ENCODE measurements at places on chromosomes 7 and 10.

GRCh38 chr10:786633-787474 is 97.4 kb upstream of the DIP2C start:
- ATAC-seq: no peak

DNA sequence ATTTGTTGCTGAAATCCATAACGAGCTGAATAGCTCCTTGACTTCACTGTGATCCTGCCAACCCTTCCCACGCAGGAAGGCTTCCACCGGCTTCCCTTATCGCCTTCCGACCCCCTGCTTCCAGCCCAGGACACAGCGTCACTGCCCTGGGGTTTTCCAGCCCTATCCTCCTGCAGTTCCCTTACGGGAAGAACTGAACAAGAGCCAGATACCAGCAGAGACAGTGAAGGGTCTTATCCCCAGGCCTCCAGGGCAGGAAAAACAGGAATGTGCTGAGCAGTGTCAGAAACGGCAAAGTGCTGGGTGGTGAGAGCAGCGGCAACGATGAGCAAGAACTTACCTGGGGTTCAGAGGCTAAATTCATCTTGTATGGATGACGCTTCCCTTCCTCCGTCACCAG is 22.4 kb downstream of the PDLIM1 start:
- no peak for ATAC-seq

DNA sequence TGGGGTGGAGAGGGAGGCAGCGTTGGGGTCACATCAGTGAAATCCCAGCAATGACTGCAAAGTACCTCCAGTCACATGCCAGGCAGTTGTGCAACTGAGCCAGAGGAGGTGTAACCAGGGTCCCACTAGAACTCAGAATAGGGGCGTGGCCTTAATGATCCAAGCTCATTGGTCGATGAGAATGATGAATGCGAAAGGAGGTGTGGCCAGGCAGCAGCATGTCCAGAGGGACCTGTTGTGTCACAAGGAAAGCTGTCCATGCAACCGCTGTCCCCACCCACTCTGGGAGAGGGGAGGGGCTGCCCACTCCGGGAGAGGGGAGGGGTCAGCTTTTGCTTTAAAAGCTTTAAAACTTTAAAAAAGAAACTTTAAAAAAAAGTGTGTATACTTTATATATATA is 25.3 kb upstream of the MTPAP start:
- no peak for ATAC-seq

GRCh38 chr10:52452600-52453493 is 138.8 kb downstream of the DKK1 start:
- ATAC-seq: no peak

- no peak for ATAC-seq
Measured at GRCh38 chr7:134714470-134715205, 64.8 kb upstream of the CALD1 start.

- ATAC-seq: no peak
Measured at GRCh38 chr7:47040795-47041347, 541.0 kb downstream of the TNS3 start.

DNA sequence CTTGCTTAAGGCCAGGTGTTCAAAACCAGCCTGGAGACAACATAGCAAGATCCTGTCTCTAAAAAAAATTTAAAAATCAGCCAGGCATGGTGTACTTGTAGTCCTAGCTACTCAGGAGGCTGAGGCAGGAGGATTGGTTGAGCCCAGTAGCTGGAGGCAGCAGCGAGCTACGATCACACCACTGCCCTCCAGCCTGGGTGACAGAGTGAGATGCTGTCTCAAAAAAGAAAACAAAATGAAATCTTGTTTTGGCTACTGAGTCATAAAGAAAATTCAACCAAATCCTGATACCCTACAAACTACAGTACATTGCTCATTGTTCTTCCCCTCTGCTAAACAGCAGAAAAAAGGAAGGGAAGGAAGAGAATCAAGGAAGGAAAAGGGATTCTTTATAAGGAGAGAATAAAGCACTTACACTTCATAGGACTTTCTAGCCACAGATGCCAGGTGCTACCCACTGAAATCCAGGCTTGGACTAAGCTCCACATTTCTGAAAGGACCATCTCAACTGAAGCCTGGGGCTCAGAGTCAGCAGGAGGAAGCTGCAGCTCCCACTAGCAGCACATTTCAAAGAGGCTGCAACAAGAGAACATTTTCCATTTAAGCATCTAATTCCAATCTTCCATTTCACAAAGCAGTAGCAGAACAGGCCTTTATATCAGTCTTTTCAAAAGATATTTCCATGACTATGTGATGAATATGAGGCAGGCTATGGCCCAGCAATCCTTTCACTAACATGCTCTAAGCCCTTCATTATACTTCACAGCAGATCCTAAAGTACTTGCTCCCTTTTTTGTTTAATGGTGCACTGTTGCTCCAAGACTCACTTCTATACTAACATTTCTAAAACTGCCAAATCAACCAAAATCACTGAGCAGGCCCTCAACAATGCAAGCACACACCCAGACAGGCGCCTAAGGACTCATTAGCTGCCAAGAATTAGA is 13.5 kb downstream of the TNPO3 start:
- ATAC-seq: peak; percentile 49

DNA sequence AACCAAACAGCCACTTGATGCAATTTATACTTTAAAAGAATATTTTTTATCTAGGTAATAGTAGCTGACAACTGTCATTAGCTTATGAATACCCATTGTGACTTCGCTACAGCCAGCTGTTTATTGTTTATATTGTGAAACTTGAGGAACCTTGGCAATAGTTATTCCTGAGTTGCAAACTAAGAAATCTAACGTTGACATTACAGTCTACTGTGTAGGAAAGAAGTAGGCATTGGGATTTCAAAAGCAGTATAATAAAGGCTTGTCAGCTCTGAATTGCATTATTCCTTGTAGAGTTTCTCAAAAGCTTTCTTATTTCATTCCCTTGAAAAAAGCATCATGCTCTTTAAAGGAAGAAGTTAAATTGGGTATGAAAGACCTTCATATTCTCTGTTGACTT is 42.7 kb upstream of the OIT3 start:
- ATAC-seq: no peak

DNA sequence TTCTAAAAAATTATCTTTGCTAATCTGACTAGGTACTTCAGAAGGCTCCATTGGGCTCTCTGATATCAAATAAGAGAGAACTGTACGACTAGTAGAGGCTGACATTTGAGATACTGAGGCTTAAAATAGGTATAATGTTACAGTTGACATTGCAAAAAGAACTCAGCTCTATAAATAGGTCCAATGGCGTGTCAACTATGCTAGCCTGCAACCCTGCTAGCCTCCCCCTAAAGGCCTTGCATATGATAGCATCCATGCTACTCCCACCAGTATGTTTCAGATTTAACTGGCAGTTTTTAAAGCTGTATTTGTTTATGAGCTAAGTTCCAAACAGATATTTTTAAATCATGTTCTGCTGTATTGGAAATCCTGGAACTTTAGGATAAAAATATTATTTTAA is at the start of gene PPP1R3A:
TSS of gene PPP1R3A (minus strand) at position 64 of the 400 bp plus-strand sequence. CDS start at position 51, 13 bp downstream.
- no peak for ATAC-seq

- ATAC-seq: no peak
Measured at GRCh38 chr7:91579837-91580236, 300.7 kb downstream of the MTERF1 start.

All from activated CD4-positive, CD25-positive, alpha-beta regulatory T cell treated with anti-CD3 and anti-CD28 coated beads, Interleukin-2, amount 50 U/mL, for 24 hours (primary cell).